Activated CD4-positive, alpha-beta T cell treated with anti-CD3 and anti-CD28 coated beads for 48 hours (primary cell): ENCODE measurements at places on chromosomes 16 and 17.

- DNase-seq, result no peak
Observed at GRCh38 chr17:8904201-8904600, 36.7 kb upstream of the PIK3R6 start.

GRCh38 chr16:50474138-50474537, 74.1 kb upstream of the NKD1 start:
- DNase-seq, result peak; percentile 58

DNA sequence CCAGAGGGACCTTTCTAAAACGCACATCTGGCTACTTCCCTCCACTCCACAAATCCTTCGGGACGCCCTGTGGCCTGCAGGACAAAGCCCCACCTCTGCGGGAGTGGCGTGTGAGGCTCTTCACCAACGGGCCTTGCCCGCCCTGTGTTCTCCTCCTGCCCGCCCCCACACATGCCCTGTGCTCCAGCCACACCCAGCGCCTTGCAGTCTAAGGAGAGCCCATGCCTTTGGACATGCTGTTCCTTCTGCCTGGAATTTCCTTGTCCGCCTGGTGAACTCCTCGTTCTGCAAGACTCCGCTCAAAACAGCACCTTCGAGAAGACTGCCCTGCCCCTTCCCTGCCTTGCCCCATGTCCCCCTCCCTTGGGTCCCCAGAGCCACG, 7.4 kb downstream of the ELOB start:
- DNase-seq, result no peak

DNA sequence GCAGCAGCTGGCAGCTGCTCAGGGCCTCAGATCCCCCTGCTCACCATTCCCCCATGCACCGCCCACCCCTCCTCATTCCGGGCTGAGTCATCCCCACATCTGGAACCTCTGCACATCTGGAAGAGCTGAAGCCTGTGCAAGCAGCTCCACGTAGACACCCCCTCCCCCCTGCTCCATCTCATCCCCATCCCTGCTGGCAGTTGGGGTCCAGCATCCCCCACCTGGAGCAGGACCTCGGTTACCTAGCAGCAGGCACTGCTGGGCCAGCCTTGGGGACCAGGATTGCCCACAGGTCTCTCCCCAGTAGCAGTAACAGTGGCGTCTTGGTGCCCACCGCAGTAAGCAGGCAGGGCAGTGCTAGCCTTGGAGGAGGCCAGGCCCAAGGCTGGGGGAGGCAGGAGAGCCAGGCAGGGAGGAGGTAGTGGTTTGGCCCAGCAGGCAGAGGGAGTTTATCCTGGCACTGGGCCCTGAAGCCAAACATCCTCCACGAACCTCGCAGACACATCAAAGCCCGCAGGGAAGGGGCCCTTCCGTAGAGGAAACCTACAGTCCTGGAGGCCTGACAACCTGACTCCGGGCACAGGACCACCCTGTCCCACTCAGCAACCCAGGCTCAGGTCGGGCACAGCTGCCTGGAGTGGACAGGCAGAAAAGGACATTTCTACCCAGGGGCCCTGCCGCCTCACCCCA, 7.7 kb upstream of the TMEM92 start:
- DNase-seq, result no peak

- peak; percentile 49 for DNase-seq
Observed at GRCh38 chr16:56673921-56674320, 4.3 kb downstream of the MT1H start.
